SIG-M5 (cell line): ENCODE measurements at places on chromosomes 4 and X.

DNA sequence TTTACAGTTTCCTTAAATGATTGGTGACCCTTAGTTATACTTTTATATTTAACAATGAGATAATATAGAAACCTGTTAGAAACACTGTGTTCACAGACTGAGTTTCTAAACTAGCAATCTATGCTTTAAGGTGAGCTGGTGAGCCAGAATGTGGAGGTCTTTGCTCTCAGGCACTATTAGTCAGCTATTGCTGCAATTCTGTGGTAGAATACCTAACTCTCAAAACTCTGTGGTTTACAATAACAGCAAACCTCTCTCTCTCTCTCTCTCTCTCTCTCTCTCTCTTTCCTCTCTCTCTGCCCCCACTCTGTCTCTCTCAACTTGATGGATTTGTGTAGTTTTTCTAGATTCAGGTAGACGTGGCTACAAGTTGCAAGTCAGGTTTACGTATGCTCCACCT lies 17.6 kb upstream of the LCORL start:
- DNase-seq = no peak

DNA sequence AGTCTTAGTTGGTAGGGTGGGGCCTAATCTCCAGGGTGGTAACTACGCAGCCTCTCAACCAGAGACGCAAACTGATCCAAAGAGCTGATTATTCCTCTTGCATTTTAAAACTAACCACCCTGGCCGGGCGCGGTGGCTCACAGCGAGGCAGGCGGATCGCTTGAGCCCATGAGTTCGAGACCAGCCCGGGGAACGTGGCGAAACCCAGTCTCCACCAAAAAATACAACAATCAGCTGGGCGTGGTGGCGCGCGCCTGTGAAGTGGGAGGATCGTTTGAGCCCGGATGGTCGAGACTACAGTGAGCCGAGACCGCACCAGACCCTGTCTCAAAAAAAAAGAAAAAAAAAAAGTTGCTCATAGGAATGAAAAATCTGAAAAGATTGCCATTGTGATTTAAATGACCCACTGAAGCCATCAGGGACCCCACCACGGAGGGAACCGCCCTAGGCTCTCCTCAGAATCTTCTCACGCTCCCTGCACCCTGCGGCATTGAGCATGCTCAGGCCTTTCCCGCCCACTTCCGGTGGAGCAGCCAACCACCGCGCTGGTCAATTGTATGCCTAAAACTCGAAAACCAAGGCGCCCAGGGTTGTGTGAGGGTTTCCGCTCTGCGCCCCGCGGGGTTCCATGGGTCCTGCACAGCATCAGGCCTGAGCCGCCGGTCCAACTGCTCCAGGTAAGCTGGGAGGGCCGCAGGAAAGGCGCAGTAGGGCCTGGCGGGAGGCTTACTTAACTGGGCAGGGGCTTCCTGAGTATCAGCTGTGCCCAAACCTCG lies at the start of gene TRIM60:
Gene TRIM60 (plus strand): TSS at position 564 of the 776 bp plus-strand sequence. CDS start 8,074 bp downstream, outside the sequence.
- no peak for DNase-seq

DNA sequence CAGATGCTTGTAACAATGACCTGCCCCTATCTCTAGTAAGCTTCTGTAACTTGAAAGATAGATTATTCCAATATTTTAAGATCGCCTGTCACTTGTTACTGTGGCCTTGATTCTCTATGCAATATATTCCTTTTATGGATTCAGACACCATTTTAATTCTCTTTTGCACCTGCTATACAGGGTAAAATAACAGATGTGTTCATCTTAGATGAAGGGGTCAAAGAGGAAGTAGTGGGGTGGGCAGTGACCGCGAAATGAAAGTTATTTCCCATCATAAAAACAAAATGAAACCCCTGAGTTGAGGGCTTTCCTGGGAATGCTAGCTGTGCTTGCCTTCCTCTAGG lies 175.9 kb downstream of the TSPAN5 start:
- no peak for DNase-seq

DNA sequence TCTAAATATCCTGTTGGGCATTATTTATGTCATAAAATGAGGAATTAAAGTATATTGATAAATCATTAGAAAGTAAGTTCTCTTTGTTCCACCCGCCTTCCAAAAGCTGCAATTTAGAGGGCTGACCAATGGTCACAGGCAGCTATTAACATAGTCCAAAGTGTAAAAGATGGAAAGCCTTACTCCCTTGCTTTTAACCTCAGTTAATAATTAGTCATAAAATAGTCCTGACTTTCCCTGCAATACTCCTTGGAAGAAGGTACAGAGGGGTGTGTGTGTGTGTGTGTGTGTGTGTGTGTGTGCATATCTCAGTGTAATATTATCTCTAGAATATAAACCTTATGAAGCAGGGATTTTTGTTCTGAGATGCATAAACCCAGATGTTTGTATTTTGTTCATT lies 275.4 kb downstream of the FAT4 start:
- no peak for DNase-seq

DNA sequence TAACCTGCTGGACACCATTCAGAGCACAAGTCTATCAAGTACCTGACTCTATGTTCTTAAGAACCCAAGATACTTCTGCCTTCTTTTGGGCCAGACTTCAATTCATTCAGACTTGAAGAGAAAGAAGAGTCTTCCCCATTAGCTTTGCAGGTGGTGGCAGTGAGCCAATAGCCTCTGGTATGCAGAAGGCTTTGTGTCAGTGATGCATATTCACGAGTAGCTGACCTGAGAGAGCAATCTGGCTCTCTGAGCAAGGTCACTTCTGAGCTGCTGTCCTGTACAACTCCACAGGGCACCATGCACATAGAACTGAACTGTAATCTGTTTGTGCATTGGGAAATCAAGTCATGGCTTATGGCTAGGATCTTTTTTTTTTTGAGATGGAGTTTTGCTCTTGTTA lies 39.9 kb upstream of the SPINK2 start:
- no peak for DNase-seq

DNA sequence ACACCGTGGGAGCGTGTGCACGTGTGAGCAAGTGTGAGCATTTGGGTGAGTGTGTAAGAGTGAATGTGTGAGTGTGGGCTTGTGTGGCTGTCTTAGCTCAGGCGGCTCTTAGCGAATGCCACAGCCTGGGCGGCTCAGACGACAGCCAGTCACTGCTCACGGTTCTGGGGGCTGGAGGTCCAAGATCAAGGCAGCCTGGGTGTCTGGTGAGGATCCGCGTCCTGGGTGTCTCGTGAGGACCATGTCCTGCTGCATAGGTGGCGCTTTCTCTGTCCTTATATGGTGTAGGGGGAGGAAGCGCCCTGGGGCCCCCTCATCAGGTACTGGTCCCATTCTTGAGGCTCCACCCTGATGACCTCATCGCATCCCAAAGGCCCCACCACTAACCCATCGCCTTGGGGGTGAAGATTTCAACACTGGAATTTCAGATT lies 4.5 kb downstream of the DOK7 start:
- DNase-seq = no peak

DNA sequence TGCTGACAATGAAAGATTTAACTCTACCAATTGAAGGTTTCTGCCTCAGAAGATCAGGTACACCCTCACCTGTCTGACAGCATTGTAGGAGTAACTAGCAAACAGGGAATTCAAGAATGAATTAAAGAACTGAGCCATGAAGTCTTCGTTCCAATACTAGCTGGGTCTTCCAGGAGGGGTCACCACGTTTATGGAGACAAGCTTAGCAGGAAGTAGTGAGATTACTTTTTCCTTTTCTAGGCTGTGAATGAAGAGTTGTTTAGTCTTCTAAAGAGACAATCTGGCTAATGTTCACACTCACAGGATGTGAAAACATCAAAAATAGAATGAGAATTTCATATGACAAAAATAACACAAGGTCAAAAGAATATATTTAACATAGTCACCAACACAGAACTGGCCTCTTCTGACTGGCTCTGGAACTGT lies 54.9 kb downstream of the REELD1 start:
- DNase-seq = no peak

DNA sequence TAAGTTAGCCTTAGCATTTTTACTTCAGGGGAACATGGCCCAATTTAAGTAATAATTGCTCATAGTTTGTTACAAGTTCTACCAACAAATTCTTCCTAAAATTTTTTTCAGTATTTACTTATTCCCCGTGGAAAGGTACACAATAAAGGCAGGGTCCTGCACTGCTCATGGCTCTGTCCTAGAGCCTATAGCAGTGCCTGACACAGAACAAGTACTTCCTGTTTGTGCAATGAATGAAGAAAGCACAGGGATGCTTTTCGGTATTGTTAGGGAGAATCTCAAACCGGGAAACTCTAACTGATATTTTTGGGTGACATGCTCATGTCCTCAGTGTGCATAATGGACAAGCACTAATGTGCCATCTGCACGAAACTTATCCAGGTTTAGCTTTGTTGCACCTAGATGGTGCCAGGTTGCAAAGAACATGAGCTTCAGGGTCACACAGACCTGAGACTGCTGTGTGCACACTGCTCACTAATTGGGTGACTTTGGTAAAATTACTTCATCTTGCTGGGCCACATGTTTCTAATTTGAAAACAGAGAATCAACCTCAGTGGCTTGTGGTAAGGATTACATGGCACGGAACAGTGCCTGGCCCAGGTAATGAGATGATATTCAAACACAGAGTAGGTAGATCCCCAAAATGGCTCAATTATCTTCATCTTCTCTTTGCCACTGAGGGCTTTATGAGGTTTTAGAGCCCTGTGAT lies 175.8 kb upstream of the NPY2R start:
- DNase-seq = no peak
